Activated T-helper 2 cell treated with anti-CD3 and anti-CD28 coated beads, Interferon-gamma antibody, Interleukin-2, Interleukin-4, amounts not matched to agents 10 μg/mL and 5 μg/mL and 100 μg/mL, durations not matched to agents 14 hours and 24 hours and 36 hours (primary cell): ENCODE measurements at places on chromosomes 12 and 14. TPM values are rescaled to one million over a fixed set of nuclear protein-coding genes. Genes with fewer than 3 reads are reported as not detected.

CLEC1B gene
- not detected in 2 replicates for total RNA-seq

DNA sequence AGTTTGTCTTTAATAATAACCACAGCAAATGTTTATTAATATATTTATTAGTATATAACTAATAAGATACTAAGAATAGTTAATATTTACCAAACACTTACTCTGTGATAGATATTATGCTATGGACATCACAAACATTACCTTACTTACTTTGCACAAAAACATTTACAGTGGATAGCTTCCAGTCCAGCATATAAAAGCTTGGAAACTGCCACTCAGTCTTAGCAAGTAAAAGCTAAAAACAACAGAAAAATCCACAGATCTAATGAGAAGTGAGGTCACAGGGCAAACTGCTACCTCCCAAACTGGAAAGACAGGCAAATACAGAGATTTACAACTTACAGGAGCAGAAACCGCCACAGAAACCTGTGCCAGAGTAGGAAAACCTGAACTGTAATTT, 99.8 kb downstream of the METTL25 start:
- DNase-seq, result no peak
- no peaks in the 10 kb centered on the region for H3K27me3 ChIP-seq
- no peak overlapping the region for H3K4me3 ChIP-seq
- no peaks in the 10 kb centered on the region for H3K36me3 ChIP-seq
- H3K27ac ChIP-seq, result no peak overlapping the region

- no peaks in the 10 kb centered on the region for H3K4me1 ChIP-seq
- DNase-seq, result no peak
- H3K36me3 ChIP-seq, result no peaks in the 10 kb centered on the region
- H3K4me3 ChIP-seq, result no peak overlapping the region
These were observed 19.3 kb upstream of the TCL1A start for GRCh38 chr14:95733212-95733611.

GRCh38 chr14:23106747-23107045, 1.9 kb upstream of the CIROP start:
- no peaks in the 10 kb centered on the region for H3K36me3 ChIP-seq
- H3K27me3 ChIP-seq, result no peaks in the 10 kb centered on the region
- DNase-seq, result no peak
- no peak overlapping the region for H3K4me3 ChIP-seq
- H3K4me1 ChIP-seq, result no peaks in the 10 kb centered on the region
- no peak overlapping the region for H3K27ac ChIP-seq

DNA sequence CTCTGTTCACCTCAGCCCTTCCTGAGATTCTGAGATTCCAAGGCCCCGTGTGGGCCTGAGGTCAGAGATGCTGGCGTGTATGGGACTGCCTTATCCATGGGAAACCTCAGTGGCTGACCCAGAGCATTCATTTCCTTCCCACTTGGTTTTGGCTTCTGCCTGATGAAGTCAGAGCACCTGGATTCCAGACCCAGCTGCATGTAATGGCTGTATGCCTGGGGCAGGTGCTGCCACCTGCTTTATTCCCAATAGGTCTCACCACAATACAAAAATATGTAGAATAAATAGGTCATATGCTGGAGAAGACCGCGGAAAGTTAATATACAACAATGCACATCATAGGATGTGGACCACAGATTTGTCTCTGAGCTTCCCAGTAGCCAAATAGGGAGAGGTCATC, 25.6 kb downstream of the FIGNL2 start:
- H3K27ac ChIP-seq, result no peak overlapping the region
- DNase-seq, result no peak
- peaks cover 20% of the 10 kb centered on the region for H3K27me3 ChIP-seq
- peaks cover 12% of the 10 kb centered on the region for H3K4me1 ChIP-seq
- no peak overlapping the region for H3K4me3 ChIP-seq

- H3K27me3 ChIP-seq, result peaks cover 3% of the 10 kb centered on the region
- peaks cover 10% of the 10 kb centered on the region for H3K36me3 ChIP-seq
- peak overlapping the region; percentile 86 for H3K4me3 ChIP-seq
These were observed 615 bp upstream of the ASB8 start for GRCh38 chr12:48157889-48158370.

- DNase-seq, result no peak
- no peak overlapping the region for H3K27ac ChIP-seq
- H3K36me3 ChIP-seq, result peaks cover 33% of the 10 kb centered on the region
These were observed 348.5 kb upstream of the RGS6 start for GRCh38 chr14:71583705-71584104.

DNA sequence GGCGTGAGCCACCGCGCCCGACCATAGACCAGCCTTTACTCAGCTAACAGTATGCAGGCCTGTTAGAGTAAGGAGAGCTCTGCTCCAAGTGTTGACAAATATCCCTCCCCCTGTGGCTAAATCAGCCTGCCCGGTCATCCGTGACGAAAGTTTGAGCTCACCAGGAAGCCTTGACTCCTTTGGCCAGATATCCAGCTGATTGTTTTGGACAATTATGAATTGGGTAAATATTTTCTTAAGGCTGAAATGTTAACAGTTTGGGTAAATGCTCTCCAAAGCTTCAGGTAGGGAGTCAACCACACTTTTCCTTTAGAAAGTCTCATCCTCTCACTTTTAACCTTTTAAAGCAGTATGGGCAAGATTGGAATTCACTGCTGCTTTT, 157.9 kb downstream of the PAWR start:
- no peak overlapping the region for H3K4me3 ChIP-seq
- no peak overlapping the region for H3K27ac ChIP-seq
- H3K27me3 ChIP-seq, result no peaks in the 10 kb centered on the region
- H3K4me1 ChIP-seq, result no peaks in the 10 kb centered on the region

CAPZA3 gene
- not detected in 2 replicates for total RNA-seq

DNA sequence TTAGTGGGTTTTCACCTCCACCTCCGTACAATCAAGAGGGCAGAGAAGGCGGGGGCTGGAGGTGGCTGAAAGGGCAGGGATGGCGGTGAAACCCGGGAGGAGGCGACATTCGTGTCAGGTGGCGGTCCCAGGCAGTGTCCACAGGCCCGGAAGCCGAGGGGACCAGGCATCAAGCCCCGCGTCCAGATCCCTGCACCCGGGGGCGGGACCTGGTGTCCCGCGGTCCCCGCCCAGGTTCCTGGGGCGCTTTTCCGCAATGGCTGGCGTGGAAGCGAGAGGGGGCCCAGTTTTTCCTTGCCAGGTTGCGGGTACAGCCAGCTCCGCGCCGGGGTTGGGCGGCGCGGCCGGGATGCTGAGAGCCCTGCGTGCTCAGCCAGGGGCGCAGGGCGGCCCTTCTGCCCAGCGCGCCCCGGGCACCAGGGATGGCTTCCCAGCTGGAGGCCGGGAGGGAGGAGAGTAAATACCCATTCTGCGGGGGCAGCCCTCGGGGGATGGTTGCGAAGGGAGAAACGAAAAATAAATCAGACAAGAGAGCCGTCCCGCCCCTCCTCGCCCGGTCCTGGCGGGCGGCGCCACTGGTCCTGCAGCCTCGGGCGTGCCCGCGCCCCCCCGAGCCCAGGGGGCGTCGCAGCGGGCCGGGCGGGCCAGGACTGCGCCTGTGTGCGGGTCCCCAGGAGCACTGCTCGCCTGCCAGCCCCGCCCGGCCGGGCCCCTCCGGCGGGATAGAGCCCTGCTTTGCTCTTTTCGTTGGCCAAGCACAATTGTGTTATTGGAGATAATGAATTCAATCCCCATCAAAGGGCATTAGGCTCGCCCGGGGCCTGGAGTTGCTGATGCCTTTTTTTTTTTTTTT, 11.5 kb downstream of the FOXA1 start:
- H3K4me1 ChIP-seq, result no peaks in the 10 kb centered on the region
- no peak for DNase-seq
- no peak overlapping the region for H3K27ac ChIP-seq
- peaks cover 39% of the 10 kb centered on the region for H3K27me3 ChIP-seq

ACSM4 gene
- total RNA-seq, result not detected in 2 replicates

DNA sequence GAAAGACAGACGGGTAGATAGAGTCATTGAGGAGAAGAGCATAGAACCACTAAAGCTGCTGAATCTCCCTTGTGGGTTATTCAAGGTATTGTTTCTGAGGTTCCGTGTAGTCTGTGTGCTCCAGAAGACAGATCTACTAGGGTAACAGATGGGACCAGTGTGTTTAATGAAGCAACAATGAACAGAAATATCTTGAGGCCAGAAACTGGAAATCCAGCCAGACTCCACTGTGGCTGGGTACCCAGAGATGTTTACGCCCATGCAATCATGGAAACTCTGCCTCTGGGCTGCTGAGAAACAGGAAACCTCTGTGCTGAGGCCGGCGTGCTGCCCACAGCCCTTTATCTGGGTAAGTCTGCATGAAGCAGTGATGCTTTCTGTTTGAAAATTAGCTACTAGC, 8.3 kb downstream of the PROX2 start:
- H3K4me1 ChIP-seq, result peaks cover 21% of the 10 kb centered on the region
- H3K4me3 ChIP-seq, result no peak overlapping the region
- DNase-seq, result peak; percentile 49
- H3K27me3 ChIP-seq, result no peaks in the 10 kb centered on the region
- H3K27ac ChIP-seq, result peak overlapping the region; percentile 2
- H3K36me3 ChIP-seq, result no peaks in the 10 kb centered on the region

USP44 gene
- total RNA-seq, result 4.3 and 5.7 TPM in 2 replicates

ENDOU gene
- not detected in 2 replicates for total RNA-seq

GRCh38 chr14:102965971-102966655, 43.6 kb downstream of the AMN start:
- H3K4me1 ChIP-seq, result no peaks in the 10 kb centered on the region
- H3K4me3 ChIP-seq, result no peak overlapping the region
- no peaks in the 10 kb centered on the region for H3K36me3 ChIP-seq
- H3K27me3 ChIP-seq, result no peaks in the 10 kb centered on the region

SYCP3 gene
- total RNA-seq, result 0.50 and 0.92 TPM in 2 replicates

GRCh38 chr14:75803765-75804164, 142.7 kb downstream of the TTLL5 start:
- no peaks in the 10 kb centered on the region for H3K27me3 ChIP-seq
- no peaks in the 10 kb centered on the region for H3K4me1 ChIP-seq
- no peak overlapping the region for H3K4me3 ChIP-seq
- DNase-seq, result no peak

LYSET gene
- total RNA-seq, result 12.2 and 13.4 TPM in 2 replicates

GRCh38 chr12:114834621-114835020, 150.6 kb upstream of the TBX3 start:
- H3K36me3 ChIP-seq, result no peaks in the 10 kb centered on the region
- no peak for DNase-seq
- no peak overlapping the region for H3K4me3 ChIP-seq

GRCh38 chr12:26839512-26839911, 6.5 kb upstream of the ITPR2 start:
- H3K36me3 ChIP-seq, result no peaks in the 10 kb centered on the region
- no peaks in the 10 kb centered on the region for H3K27me3 ChIP-seq
- peaks cover 6% of the 10 kb centered on the region for H3K4me1 ChIP-seq
- H3K4me3 ChIP-seq, result no peak overlapping the region

GRCh38 chr14:95683793-95684192, 2.4 kb upstream of the TCL1B start:
- no peak overlapping the region for H3K27ac ChIP-seq
- H3K36me3 ChIP-seq, result no peaks in the 10 kb centered on the region
- no peak overlapping the region for H3K4me3 ChIP-seq
- H3K27me3 ChIP-seq, result peaks cover 9% of the 10 kb centered on the region

- no peaks in the 10 kb centered on the region for H3K4me1 ChIP-seq
- no peak overlapping the region for H3K27ac ChIP-seq
- no peaks in the 10 kb centered on the region for H3K27me3 ChIP-seq
- H3K4me3 ChIP-seq, result no peak overlapping the region
- DNase-seq, result no peak
- no peaks in the 10 kb centered on the region for H3K36me3 ChIP-seq
These were observed 225.4 kb downstream of the RBM19 start for GRCh38 chr12:113740699-113741098.

CCDC88C gene
- total RNA-seq, result 95.3 and 100 TPM in 2 replicates

DNA sequence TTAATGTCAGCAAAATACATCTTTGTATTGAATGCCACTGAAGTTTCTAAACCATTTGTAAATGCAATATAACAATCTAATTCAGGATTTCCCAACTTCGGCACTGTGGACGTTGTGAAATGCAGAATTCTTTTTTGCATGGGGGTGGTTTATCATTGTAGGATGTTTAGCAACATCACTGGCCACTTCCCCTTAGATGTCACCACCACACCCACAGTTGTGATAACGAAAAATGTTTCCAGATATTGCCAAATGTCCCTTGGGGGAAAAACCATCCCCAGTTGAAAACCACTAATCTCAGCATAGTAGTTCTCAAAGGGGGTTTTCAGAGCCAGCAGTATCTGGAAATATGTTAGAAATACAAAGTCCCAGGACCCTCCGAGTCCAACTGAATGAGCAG, 203.3 kb downstream of the NAV3 start:
- H3K36me3 ChIP-seq, result no peaks in the 10 kb centered on the region
- H3K4me1 ChIP-seq, result no peaks in the 10 kb centered on the region
- no peak overlapping the region for H3K27ac ChIP-seq
- DNase-seq, result no peak
- H3K4me3 ChIP-seq, result no peak overlapping the region
- no peaks in the 10 kb centered on the region for H3K27me3 ChIP-seq

PRR4 gene
- 1.6 and 1.7 TPM in 2 replicates for total RNA-seq

DNA sequence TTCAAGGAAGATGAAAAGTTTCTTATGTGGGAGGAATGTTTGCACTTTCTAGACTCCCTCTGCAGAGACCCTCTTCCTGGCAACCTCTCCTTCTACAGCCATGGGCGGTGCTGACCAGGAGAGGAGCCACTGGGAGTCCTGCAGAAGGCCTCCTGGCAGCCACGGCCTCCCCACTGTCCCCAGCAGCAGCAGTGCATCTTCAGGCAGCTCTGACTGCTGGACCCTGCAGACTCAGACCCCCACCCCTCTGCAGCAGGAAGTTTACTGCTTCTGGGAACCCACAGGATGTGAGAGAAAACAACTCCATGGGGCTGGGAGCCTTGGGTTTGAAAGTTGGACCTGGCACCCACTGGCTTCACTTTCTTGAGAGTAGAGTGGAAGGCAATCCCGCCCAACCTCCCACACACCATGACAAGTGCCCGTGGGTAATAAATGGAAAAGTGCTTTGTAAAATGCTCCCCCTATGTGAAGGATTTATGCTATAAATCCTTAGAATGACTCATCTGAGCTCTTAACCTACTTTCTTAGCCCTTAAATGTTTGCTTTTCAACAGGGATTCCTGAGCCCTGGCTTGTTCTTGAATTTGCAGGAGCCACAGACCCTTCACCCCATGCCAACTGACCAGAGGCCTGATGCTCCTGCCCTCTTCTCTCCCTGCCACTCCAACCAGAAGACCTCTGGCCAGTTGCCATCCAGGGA, 37.5 kb upstream of the DDX11 start:
- no peak overlapping the region for H3K27ac ChIP-seq
- H3K4me1 ChIP-seq, result peaks cover 3% of the 10 kb centered on the region
- no peak for DNase-seq
- peaks cover 4% of the 10 kb centered on the region for H3K27me3 ChIP-seq
- H3K4me3 ChIP-seq, result no peak overlapping the region

GRCh38 chr12:106114447-106115068, 24.2 kb downstream of the NUAK1 start:
- H3K4me1 ChIP-seq, result peaks cover 7% of the 10 kb centered on the region
- H3K27me3 ChIP-seq, result peaks cover 24% of the 10 kb centered on the region
- H3K4me3 ChIP-seq, result no peak overlapping the region
- H3K36me3 ChIP-seq, result no peaks in the 10 kb centered on the region
- no peak overlapping the region for H3K27ac ChIP-seq
- DNase-seq, result no peak
